ENCODE measurements at places on chromosomes 7 and 10.

DNA sequence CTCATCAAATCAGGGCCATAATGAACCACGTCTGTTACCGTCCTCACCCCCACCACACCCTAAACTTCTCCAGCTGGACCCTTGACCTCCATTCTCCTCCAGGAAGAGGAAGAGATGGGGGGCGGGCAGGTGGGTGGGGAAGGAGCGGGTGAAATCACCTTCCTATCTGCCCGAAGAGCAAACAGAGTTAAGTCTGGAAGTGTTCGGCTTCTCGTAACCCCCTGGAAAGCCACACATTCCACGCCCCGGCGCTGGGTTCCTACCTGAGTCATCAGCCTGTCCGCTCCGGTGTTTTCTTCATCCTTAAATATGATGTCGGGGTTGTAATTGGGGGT, 736 bp downstream of the SHH start:
- no peak for DNase-seq

GRCh38 chr7:55271661-55272060, 93.5 kb upstream of the LANCL2 start:
- DNase-seq = no peak

DNA sequence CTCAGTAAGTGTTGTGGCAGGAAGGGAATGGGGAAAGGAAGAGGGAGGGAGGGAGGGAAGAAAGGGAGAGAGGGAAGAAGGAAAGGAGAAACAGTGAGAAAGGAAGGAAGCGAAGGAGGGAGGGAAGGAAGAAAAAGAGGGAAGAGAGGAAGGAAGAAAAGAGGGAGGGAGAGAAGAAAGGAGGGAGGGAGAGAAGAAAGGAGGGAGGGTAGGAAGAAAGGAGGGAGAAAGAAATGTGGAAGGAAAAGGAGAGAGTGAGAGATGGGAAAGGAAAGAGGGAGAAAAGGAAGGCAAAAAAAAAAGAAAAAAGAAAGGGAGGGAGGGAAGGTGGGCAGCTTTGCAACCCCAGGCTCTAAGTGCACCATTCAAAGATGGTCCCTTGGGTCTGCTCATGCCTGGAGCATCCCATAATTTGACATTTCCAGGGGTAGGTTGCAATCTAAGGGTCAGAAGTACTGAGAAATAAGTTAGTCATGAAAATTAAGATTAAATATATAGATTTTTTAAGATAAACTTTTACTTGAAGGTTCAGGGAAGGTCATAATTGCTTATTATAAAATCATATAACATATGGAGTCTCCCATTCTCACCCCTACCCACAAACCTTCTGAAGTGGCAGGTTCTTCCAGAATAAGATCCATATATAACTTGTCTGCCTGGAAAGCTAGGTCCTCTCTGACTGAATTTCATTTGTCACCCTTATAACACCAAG, 249.2 kb downstream of the PLXNA4 start:
- DNase-seq = no peak

- no peak for DNase-seq
Observed at GRCh38 chr10:103479135-103479534, at the start of gene CALHM3. CALHM3 (minus strand) TSS chr10:103479240; CDS start chr10:103479032, 208 bp downstream.

Measured in activated gamma-delta T cell treated with Interleukin-2 at 50 U/mL for 16 hours (primary cell).